ENCODE measurements at places on chromosomes 16 and 17. TPM values are rescaled to one million over a fixed set of nuclear protein-coding genes. Genes with fewer than 3 reads are reported as not detected.

NUDT7 gene
- total RNA-seq: 20.0 TPM

NTN1 gene
- total RNA-seq: 9.2 TPM

IKZF3 gene
- total RNA-seq: 0.55 TPM

RNF222 gene
- total RNA-seq: not detected

ANKS4B gene
- total RNA-seq: not detected

KRTAP1-5 gene
- total RNA-seq: 0.51 TPM

DNA sequence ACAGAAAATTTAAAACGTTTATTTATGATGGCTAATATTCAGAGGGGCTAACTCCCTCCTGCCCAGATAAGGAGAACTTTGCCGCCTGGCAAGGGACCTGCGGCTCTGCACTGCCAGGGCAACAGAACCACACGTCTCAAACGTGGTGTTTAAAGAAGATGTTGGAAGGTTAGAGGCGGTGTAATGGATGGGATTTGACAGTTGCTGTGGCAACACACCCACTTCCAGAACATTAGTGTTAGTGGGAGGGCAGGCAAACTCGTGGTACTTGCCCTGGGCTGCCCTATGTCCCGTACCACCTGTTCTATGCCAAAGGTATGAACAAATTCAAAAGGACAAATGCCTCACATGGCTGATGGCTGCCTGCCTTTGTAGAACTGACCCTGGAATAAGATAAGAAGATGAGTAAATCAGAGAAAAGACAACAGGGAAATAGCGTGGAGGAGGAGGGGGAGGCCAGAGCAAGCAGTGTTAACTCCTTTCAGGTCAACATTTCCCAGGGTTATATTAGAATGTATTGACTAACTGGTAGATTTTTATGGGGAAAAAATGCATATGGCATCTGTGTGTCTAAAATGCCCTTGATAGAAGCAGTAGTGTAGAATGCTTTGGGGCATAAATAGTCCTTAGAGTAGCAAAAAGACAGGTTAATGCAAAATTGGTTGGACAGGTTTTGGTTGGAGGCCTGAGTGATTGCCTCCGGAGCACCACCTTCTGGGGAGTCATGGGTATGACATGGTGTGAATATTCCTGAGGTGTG is 30.8 kb downstream of the HLF start:
- DNase-seq: peak; percentile 55

- no peak for DNase-seq
Observed at GRCh38 chr16:19175492-19176262, 7.6 kb downstream of the SYT17 start.

DNA sequence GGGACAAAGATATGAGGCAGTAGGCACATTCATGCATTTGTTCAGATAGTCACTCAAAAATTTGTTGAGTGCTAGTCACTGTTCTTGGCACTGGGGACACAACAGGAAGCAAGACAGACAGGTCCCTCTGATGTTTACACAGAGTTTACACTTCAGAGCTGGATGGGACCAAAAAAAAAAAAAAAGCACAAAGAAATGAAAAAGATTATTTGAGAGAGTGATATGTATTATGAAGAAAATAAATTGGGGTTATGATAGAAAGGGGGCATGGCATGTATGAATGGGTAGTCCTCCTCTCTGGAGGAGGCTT is 3.5 kb upstream of the YPEL2 start:
- no peak for DNase-seq

GRCh38 chr17:36721560-36722120 is 120.3 kb downstream of the MRM1 start:
- no peak for DNase-seq

DNA sequence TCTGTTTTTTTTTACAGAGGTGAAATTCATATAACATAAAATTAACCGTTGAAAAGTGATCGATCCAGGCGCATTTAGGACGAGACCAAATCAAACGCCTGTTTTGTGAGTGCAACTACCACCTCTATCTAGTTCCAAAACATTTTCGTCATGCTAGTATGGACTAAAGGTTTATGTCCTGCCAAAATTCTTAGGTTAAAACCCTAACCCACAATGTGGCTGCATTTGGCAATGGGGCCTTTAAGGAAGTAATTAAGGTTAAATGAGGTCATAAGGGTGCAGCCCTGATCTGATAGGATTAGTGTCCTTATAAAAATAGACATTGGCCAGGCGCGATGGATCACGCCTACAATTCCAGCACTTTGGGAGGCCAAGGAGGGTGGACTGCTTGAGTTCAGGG is 32.8 kb upstream of the RCVRN start:
- no peak for DNase-seq

GRCh38 chr16:12276576-12276975 is 300.0 kb downstream of the SNX29 start:
- DNase-seq: no peak

DNA sequence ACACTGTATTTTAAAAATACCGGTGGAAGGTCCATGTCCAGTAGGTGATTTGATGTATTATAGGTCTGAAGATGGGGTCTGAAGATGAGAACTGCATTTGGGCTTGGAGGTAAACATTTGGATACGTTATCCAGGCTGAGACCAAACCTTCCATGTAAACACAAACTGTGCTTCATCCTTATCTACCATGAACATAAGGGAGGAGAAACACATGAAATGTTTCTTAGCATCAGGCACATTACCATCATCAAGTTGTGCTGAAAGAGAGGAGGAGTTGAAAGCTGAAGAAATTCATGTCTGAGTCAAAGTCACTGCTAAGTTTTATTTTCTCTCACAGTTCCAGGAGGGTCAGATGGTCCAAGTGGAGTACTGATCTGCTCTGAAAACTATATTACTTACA is 11.4 kb downstream of the SF3B3 start:
- no peak for DNase-seq

GRCh38 chr16:89036776-89037175 is 56.9 kb upstream of the ACSF3 start:
- DNase-seq: no peak

GRCh38 chr17:19284005-19284959 is 47.1 kb downstream of the EPN2 start:
- no peak for DNase-seq

DNA sequence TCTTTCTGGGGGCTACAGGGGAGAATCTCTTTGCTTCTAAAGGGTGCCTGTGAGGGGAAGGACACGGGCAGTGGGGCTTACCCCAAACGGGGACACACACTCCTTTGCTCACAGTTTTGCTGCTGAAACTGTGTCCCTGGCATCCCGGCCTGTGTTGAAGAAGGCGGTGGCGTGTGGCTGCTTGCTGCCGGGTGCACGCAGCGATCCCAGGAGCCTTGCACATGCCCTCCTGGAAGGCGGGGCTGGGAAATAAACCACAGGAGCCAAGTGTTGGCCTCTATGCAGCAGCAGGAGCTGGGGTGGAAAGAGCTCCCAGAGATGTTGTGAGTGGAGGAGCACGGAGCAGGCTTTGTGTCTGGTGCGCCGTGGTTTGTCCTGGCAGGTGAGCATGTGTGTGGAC is 131.0 kb upstream of the CIBAR2 start:
- no peak for DNase-seq

DNA sequence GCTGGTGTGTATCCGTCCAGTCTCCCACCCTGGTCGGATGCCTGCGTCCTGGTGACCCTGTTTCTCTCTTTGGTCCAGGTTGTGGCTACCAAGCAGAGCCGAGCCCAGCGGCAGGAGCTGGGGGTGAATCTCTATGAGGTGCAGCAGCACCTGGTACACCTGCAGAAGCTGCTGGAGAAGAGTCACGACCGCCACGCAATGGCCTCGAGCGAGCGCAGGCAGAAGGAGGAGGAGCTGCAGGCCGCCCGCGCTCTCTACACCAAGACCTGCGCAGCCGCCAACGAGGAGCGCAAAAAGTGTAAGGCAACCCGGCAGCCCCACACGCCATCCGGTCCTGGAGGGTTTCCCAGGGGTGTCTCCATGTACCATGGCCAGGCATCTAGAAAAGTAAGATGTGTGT is 13.5 kb downstream of the CCDC40 start:
- DNase-seq: no peak
